CD8-positive, alpha-beta T cell (primary cell): ENCODE measurements at places on chromosomes 16 and 17.

DNA sequence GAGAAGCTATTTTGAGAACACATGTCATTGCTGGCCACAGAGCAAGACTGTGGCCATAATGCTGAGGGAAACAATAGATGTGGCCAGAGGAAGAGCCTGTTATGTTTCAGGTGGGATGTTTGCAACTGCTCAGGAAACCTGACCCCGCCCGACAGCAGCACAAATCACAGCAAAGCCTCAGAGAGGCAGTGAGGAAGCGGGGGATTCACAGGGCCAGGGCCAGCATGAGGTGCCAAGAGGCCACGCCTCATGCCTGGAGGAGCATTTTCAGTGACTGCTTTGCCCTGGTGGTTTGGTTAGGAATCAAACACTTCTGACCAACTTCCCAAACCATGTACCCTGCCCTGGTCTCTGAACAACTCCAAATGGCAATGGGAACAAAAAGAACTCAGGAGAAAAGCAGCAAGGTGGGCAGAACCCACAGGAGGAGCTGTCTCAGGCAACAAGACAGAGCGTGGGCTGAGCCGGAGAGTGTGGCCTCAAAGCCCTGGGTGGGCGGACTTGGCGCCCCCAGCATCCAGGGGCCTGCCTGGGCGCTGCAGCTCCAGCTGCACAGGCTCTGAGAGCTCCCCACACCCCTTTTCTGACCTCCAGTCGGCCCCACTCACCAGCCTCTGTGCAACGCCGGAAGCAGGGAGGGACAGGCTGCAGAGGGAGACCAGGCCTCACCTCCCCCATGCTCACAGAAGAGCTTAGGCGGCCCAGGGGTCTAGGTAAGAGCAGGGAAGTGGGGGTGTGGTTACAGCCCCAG, 20.6 kb downstream of the HIC1 start:
- DNase-seq = peak; percentile 45

GRCh38 chr17:71725811-71726210, 395.0 kb upstream of the SOX9 start:
- no peak for DNase-seq

- no peak for DNase-seq
Observed at GRCh38 chr16:73091174-73091573, 43.2 kb upstream of the ZFHX3 start.

GRCh38 chr16:67447508-67448076, 16.7 kb downstream of the HSD11B2 start:
- peak; percentile 48 for DNase-seq

- DNase-seq = no peak
Observed at GRCh38 chr16:69094501-69094900, 11.0 kb upstream of the HAS3 start.
